Aorta (tissue), 5 donors: ENCODE measurements at places on chromosomes 11 and 22. TPM values are rescaled to one million over a fixed set of nuclear protein-coding genes. Genes with fewer than 3 reads are reported as not detected.

GRCh38 chr22:20423906-20424551, 13.6 kb downstream of the SCARF2 start:
- H3K4me3 ChIP-seq: no peak overlapping the region
- H3K36me3 ChIP-seq: peaks cover 2% of the 10 kb centered on the region
- no peaks in the 10 kb centered on the region for H3K27me3 ChIP-seq
- H3K4me1 ChIP-seq: no peaks in the 10 kb centered on the region
- no peak overlapping the region for H3K27ac ChIP-seq
- DNase-seq: peak; percentile 45

GRCh38 chr22:50400406-50400805, 57.3 kb downstream of the PPP6R2 start:
- no peaks in the 10 kb centered on the region for H3K36me3 ChIP-seq
- H3K27me3 ChIP-seq: no peaks in the 10 kb centered on the region
- DNase-seq: no peak
- no peaks in the 10 kb centered on the region for H3K4me1 ChIP-seq
- H3K27ac ChIP-seq: no peak overlapping the region
- H3K4me3 ChIP-seq: no peak overlapping the region

- DNase-seq: no peak
- H3K36me3 ChIP-seq: peaks cover 3% of the 10 kb centered on the region
- no peaks in the 10 kb centered on the region for H3K4me1 ChIP-seq
- H3K4me3 ChIP-seq: no peak overlapping the region
- H3K27ac ChIP-seq: no peak overlapping the region
These were observed 20.4 kb downstream of the JHY start for GRCh38 chr11:122902951-122903350.

DNA sequence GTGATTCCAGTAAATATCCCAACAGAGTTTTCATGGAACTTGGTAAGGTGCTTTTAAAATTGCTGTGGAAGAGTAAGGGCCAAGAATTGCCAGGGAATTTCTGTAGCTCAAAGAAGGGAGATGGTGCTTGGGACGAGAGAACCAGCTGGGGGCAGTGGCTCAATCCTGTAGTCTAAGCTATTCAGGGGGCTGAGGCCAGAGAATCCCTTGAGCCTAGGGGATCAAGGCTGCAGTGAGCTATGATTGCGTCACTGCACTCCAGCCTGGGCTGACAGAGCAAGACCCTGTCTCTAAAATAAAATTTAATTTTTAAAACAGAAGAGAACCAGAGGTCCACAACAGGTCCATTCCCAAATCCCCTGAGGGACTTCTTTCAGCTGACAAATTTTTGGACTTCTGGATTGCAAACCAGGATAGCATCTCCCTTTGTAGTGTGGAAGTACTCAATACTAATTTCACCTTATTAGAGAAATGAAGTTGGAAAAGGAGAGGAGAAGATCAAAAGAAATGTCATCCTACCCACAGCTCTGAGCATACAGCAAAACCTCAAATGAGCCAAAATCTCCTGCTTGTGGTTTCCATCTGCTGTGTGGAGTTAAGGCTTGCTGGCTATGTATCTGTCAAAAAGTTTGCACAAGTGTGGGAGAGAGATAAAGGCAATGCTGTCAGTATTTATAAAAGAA, 59.2 kb upstream of the CLPB start:
- H3K27ac ChIP-seq: no peak overlapping the region
- no peaks in the 10 kb centered on the region for H3K4me1 ChIP-seq
- H3K36me3 ChIP-seq: no peaks in the 10 kb centered on the region
- no peaks in the 10 kb centered on the region for H3K27me3 ChIP-seq

GGTLC2 gene
- not detected for total RNA-seq

GRCh38 chr11:129997513-129997912, 5.1 kb downstream of the PRDM10 start:
- H3K36me3 ChIP-seq: no peaks in the 10 kb centered on the region
- no peak overlapping the region for H3K4me3 ChIP-seq
- no peak overlapping the region for H3K27ac ChIP-seq
- no peaks in the 10 kb centered on the region for H3K27me3 ChIP-seq
- H3K4me1 ChIP-seq: no peaks in the 10 kb centered on the region

PACSIN3 gene
- 36.2 TPM for total RNA-seq

ADSL gene
- total RNA-seq: 49.0 TPM

DNA sequence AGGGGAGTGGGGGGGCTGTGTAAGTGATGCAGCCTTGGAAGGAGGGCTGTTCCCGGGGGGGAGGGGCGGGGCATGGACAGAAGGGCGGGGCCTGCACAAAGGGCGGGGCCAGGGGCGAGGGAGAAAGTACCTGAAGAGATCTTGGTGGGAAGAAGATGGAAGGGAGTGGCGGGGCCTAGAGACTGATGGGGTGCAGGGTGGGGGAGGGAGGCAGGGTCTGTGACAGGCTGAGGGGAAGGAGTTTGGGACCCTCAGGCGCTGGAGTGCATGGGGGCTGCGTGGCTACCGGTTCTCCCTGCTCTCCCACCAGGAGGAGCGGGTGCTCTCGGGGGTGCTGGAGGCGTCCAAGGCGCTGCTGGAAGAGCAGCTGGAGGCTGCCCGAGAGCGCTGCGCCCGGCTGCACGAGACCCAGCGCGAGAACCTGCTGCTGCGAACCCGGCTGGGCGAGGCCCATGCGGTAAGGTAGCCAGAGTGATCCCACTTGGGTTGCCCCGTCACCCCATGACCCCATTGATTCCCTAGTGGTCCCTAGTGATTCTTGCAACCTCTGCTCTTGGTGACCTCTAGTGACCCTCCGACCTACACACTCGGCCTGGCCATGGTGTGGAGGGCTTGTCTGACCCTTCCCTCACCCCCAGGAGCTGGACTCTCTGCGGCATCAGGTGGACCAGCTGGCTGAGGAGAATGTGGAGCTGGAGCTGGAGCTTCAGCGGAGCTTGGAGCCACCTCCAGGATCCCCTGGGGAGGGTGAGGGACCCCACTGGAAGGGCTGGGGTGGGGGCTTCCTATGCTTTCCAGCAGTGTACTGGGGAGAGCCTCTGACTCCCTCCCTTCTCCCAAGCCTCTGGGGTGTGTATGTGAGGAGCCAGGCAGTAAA, 3.1 kb downstream of the CCDC88B start:
- DNase-seq: no peak
- H3K27me3 ChIP-seq: no peaks in the 10 kb centered on the region
- no peaks in the 10 kb centered on the region for H3K4me1 ChIP-seq
- H3K4me3 ChIP-seq: no peak overlapping the region
- H3K36me3 ChIP-seq: no peaks in the 10 kb centered on the region

OR6T1 gene
- not detected for total RNA-seq

DNA sequence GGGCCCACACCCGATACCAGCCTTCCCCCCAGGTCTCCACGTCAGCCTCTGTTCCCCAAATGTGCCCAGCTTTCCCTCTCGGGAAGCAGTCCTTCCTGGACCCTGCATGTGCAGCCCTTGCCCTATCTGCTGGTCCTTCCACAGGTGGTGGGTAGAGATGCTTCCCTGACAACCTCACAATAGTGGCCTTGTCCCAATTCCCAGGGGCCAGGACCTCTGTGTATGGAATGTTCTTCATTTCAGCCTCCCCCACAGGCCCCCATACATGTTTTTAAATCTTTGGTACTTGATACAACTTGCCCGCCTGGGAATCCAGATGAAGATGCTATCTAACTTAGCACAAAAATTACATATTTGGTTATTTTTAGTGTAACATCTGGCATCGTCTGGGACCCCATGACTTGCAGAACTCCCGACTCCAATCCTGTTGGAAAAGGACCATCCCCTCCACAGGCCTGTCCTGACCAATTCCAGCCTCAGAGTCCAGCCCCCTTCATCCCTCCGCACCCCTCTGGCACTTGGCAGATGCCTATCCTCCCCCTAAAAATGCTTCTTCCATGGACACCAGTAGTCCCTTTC, 39.5 kb downstream of the ANO1 start:
- no peaks in the 10 kb centered on the region for H3K27me3 ChIP-seq
- no peak overlapping the region for H3K4me3 ChIP-seq
- H3K36me3 ChIP-seq: peaks cover 4% of the 10 kb centered on the region

DENND6B gene
- 2.3 TPM for total RNA-seq

TYR gene
- total RNA-seq: not detected

- no peak for DNase-seq
- no peaks in the 10 kb centered on the region for H3K27me3 ChIP-seq
- H3K27ac ChIP-seq: no peak overlapping the region
- peaks cover 5% of the 10 kb centered on the region for H3K36me3 ChIP-seq
These were observed 274.3 kb downstream of the DDX10 start for GRCh38 chr11:108939135-108939534.

POU2AF2 gene
- not detected for total RNA-seq

C11orf97 gene
- not detected for total RNA-seq

DNA sequence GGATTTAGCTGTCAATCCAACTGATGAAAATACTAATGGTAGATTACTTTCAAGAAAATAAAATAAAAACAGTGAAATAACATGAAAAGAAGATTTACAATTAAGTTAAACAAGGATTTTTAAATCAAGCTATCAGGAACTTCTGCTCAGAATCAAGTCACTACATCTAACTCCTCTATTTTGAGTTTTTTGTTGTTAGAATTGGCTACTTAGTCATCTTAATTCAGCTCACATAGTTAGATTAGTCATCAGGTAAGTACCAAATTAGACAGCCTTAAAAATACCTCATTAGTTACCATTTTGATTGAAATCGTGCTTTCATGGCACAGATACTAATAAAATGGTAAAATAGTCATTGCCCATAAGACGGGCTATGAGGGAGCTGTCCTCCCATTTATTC, 35.8 kb downstream of the BTG4 start:
- no peak for DNase-seq
- H3K4me3 ChIP-seq: no peak overlapping the region
- no peaks in the 10 kb centered on the region for H3K36me3 ChIP-seq

- DNase-seq: no peak
- no peaks in the 10 kb centered on the region for H3K4me1 ChIP-seq
- no peaks in the 10 kb centered on the region for H3K27me3 ChIP-seq
- no peak overlapping the region for H3K27ac ChIP-seq
- no peaks in the 10 kb centered on the region for H3K36me3 ChIP-seq
- no peak overlapping the region for H3K4me3 ChIP-seq
These were observed 8.7 kb downstream of the MMP26 start for GRCh38 chr11:4713241-4713640.

GRCh38 chr11:73372375-73372993, 3.7 kb upstream of the RELT start:
- no peaks in the 10 kb centered on the region for H3K27me3 ChIP-seq
- DNase-seq: no peak
- H3K4me1 ChIP-seq: no peaks in the 10 kb centered on the region
- no peaks in the 10 kb centered on the region for H3K36me3 ChIP-seq
- no peak overlapping the region for H3K27ac ChIP-seq

DNA sequence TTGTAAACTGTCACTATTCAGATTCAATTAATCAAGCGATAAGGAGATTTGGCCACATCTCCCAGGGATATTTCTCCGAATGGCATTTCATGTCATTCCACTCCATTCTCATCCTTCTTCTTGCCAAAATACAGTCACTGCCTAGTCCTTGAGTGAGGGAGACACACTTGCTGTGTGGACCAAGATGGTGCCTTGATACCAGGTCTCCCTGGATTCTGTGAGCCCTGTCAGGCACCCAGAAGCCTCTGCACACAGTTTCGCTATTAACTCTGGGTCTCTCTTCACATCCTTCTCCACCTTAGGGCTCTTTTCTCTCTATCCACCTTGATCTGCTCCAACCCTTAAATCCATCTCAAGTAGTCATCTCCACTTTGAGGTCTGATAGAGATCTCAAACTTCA, 119.9 kb upstream of the LMO1 start:
- H3K4me1 ChIP-seq: no peaks in the 10 kb centered on the region
- DNase-seq: no peak
- no peak overlapping the region for H3K27ac ChIP-seq
- H3K4me3 ChIP-seq: no peak overlapping the region
- H3K27me3 ChIP-seq: no peaks in the 10 kb centered on the region
- no peaks in the 10 kb centered on the region for H3K36me3 ChIP-seq

SMTNL1 gene
- not detected for total RNA-seq

DNA sequence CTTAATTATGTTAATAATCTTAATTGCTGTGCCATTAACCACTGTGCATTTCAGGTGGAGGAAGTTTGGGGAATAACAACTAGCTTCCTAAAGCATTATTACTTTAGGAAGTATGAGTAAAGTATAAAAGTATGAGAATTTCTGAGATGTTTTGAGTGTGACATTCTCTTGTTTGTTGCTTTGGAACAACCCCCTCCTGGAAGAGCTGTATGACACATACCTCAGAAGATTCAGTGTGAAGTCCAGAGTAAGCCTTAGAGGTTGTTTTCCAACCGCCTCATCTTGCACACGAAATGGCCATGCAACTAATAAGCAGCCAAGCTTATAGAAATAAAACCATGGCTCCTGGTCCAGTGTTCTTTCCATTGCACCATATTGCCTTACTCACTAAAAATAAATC, 21.7 kb downstream of the CCDC81 start:
- no peak overlapping the region for H3K4me3 ChIP-seq
- no peaks in the 10 kb centered on the region for H3K36me3 ChIP-seq
- DNase-seq: no peak

DNA sequence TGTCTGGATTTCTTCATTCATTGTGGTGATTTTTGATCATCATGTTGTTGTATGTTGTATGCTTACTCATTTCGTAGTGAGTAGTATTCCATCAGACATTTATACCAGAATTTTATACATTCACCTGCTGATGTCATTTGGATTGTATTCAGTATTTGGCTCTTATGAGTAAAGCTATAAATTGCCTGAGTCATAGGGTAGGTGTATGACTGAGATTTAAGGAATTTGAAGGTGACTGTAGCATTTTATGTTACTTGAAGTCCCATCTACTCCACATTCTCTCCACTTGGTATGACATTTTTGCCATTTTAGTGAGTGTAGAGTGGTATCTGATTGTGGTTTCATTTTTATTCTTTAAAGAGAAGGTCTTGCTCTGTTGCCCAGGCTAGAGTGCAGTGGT, 548.2 kb downstream of the TBC1D22A start:
- DNase-seq: no peak
- H3K4me1 ChIP-seq: no peaks in the 10 kb centered on the region
- H3K36me3 ChIP-seq: no peaks in the 10 kb centered on the region
- no peak overlapping the region for H3K27ac ChIP-seq
- H3K27me3 ChIP-seq: no peaks in the 10 kb centered on the region

CHKA gene
- total RNA-seq: 19.9 TPM

DNA sequence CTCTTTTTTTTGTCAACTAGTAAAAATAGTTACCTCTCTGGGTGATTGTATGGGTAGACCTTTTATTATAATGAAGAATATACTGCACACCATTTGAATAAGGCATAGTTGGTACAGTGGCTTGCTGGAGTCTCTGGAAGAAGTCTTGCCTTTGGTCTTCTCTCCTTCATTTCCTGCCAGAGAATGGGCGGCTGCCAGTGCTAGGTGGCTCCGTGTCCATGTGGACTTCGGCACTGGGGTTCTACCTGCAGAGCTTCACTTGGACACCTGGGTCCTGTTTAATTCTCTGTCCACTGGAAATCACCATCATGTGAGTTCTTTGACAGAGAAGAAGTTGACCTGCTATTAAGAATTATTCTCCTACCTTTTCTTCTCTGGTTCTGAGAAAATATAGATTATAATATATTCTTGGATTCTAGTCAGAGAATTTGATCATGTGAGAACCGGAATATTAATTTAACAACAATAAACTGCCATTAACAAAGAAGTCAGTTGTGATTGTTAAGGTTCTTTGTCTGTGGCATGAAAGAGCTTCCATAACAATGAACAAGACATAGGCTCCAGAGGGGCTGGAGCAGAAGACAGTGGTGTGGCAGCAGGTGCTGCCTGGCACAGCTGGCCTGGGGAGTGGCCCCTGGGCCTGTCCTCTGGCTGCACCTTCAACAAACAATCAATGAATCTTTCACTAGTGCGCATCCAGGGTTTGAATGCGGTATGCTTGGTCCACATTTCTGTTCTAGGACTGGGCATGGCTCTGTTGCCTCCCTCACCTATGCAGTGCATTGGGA, 77.5 kb downstream of the PPFIBP2 start:
- peaks cover 2% of the 10 kb centered on the region for H3K36me3 ChIP-seq
- H3K27me3 ChIP-seq: no peaks in the 10 kb centered on the region
- DNase-seq: no peak
- peaks cover 3% of the 10 kb centered on the region for H3K4me1 ChIP-seq
- no peak overlapping the region for H3K4me3 ChIP-seq
